Activated CD4-positive, alpha-beta T cell treated with anti-CD3 and anti-CD28 coated beads, Interleukin-2, amount 10 ng/mL, durations not matched to agents 24 days and 14 days (primary cell): ENCODE measurements at places on chromosomes 7 and 10. TPM values are rescaled to one million over a fixed set of nuclear protein-coding genes. Genes with fewer than 3 reads are reported as not detected.

The LEP gene
- not detected in 2 replicates for total RNA-seq

The MBLAC1 gene
- 3.0 and 3.5 TPM in 2 replicates for total RNA-seq

The ADAM8 gene
- total RNA-seq, result 143 and 165 TPM in 2 replicates

The HOXA7 gene
- not detected in 2 replicates for total RNA-seq

The RBM28 gene
- 76.7 and 85.8 TPM in 2 replicates for total RNA-seq

The NRCAM gene
- not detected in 2 replicates for total RNA-seq

The NRG3 gene
- not detected in 2 replicates for total RNA-seq

The LOXL4 gene
- not detected in 2 replicates for total RNA-seq

The ANKRD1 gene
- not detected in 2 replicates for total RNA-seq

The TRIM50 gene
- total RNA-seq, result not detected in 2 replicates

The SPDYE11 gene
- total RNA-seq, result not detected in 2 replicates

The LRIT1 gene
- not detected in 2 replicates for total RNA-seq

The WDFY4 gene
- total RNA-seq, result 0.05 TPM in 1 of 2 replicates, not detected in the other

The COL1A2 gene
- total RNA-seq, result 6.0 and 6.5 TPM in 2 replicates

The HGF gene
- total RNA-seq, result not detected in 2 replicates

The PPP1R9A gene
- total RNA-seq, result not detected in 2 replicates

The BTBD16 gene
- total RNA-seq, result not detected in 2 replicates

The NSUN5 gene
- 72.5 and 76.1 TPM in 2 replicates for total RNA-seq

The CCM2 gene
- total RNA-seq, result 59.2 and 63.1 TPM in 2 replicates

The PDGFA gene
- 12.2 and 12.9 TPM in 2 replicates for total RNA-seq

The MINDY4 gene
- total RNA-seq, result 1.2 and 1.3 TPM in 2 replicates

The ANKRD30A gene
- total RNA-seq, result not detected in 2 replicates

The BRI3 gene
- 66.8 and 70.3 TPM in 2 replicates for total RNA-seq

The TLX1 gene
- not detected in 2 replicates for total RNA-seq

The STX1A gene
- total RNA-seq, result 19.0 and 19.4 TPM in 2 replicates

The CDC14C gene
- not detected in 2 replicates for total RNA-seq

The NYAP1 gene
- total RNA-seq, result 0.17 and 0.49 TPM in 2 replicates

The GPC2 gene
- 6.3 and 7.9 TPM in 2 replicates for total RNA-seq

The NPSR1 gene
- total RNA-seq, result not detected in 2 replicates

The WDR86 gene
- not detected in 2 replicates for total RNA-seq

The CEP55 gene
- 58.5 and 59.3 TPM in 2 replicates for total RNA-seq

The KIAA1549 gene
- total RNA-seq, result 0.77 and 0.95 TPM in 2 replicates

The ELMO1 gene
- total RNA-seq, result 110 and 121 TPM in 2 replicates

The ZNF467 gene
- 0.21 TPM in 1 of 2 replicates, not detected in the other for total RNA-seq

The GPER1 gene
- total RNA-seq, result 0.09 TPM in 1 of 2 replicates, not detected in the other

The NXPH1 gene
- total RNA-seq, result not detected in 2 replicates

The OLAH gene
- 0.26 and 0.62 TPM in 2 replicates for total RNA-seq

The RHBDD2 gene
- total RNA-seq, result 48.4 and 49.2 TPM in 2 replicates

The CCDC7 gene
- 8.5 and 13.6 TPM in 2 replicates for total RNA-seq

The AGBL3 gene
- total RNA-seq, result 2.0 and 3.4 TPM in 2 replicates
